ENCODE measurements at places on chromosomes 5 and 9.

DNA sequence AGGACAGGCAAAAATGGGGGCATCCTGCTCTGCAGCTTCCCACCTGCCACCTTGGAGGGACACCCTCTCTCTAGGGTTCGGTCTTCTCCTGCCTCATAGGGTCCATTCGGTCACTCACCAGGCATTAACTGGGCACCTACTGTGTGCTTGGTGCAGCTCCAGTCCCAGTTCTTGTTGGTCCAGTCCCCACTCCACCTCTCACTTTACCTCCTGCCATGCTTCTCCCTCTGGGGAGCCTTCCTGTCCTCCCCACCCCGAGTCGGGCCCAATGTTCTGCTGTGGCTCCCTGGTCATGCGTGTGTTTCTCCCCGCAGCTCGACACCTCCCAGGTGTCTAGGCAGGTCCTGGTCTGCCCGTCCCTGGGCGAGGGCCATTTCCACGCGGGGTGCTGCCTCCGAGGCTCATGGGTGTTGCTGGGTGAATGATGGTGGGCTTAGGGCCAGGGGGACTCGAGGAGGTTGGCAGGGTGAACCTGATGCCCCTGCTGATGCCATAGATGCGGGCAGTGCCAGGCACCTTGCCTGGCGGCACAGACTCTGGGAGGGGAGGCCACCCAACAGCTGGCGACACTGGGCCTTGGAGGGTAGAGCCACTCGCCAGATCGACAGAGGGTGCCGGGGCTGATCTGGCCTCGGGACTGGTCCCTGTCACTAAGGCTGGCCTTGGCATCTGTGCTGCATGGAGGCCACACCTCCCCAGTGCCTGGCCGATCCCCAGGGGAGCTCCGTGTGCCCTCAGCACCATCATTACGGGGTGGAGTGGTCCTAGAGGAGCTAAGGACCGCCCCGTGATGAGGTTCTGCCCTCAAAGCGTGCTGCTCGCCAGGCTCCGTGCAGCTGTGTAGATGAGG is 66.0 kb upstream of the RNU6ATAC start:
- DNase-seq = no peak

- no peak for DNase-seq
Observed at GRCh38 chr9:92008041-92008440, 58.0 kb upstream of the ROR2 start.

GRCh38 chr9:121896545-121896943 is 196.6 kb downstream of the TTLL11 start:
- no peak for DNase-seq

GRCh38 chr9:32882705-32883104 is 99.4 kb downstream of the TMEM215 start:
- no peak for DNase-seq

GRCh38 chr5:86929123-86929766 is 311.5 kb downstream of the COX7C start:
- DNase-seq = no peak

GRCh38 chr5:59123595-59124561 is 541.0 kb downstream of the RAB3C start:
- no peak for DNase-seq

DNA sequence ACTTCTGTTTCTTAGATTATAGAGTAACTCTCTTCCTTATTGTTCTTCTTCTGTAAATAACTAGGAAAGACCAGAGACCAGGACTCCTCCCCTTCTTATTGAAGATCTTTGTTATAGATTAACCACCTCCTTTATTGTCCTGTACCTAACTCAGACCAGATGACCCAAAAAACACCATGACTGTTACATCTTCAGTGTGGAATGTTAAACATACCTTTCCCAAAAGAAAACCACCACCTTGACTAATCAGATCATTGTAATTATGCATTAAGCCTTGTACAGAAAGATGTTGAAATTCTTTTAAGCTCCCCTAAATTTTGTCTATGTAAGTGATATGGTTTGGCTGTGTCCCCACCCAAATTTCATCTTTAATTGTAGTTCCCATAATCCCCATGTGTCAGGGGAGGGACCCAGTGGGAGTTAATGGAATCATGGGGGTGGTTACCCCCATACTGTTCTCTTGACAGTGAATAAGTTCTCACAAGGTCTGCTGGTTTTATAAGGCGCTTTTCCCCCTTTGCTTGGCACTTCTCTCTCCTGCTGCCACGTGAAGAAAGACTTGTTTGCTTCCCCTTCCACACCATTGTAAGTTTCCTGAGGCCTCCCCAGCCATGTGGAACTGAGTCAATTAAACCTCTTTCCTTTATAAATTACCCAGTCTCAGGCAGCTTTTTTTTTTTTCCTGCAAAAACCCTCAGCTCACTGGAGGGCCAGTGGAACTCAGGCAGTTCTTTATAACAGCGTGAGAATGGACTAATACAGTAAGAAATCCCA is 26.3 kb downstream of the ARSB start:
- DNase-seq = no peak

DNA sequence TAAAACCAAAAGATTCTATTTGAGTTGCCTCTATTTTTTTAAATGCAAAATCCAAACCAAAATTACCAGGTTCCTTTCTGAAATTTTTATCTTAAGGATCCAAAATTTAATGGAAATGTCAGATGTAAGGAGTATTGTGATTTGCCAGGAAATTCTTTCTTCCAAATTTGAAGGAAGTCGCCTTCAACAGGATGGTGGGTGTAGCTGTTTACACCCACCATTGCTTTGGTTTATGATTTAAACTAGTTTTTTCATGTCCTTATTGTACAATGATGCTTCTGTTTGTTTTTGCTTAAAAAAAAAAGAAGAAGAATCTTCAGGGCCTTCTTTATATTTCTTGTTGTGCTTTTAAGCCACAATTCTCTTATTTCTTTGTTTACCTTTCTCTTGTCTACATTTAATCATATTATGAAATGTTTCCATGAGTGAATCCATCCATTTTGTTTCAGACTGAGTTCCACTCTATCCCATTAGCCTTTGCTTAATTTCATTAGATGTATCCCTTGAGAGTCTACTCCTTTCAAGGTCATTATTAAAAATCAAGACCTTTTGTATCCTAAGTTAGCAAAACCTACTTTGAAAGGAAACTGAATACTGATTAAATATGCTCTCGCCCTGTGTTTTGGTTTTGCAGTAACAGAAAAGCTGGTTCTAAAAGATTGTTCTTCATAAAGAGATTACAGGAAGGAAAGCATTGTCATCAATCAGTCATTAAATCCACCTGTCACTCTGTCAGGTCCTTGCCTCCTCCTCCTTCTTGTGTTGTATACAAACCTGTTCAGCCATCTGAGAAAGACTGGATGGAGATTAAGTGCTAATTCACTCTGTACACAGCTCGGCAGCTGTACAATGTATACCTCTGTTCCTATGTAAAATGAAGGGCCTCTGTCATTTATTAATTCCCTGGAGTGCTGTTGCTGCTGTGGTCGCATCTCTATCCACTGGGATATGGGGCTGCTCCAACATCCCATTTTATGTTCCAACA is 45.5 kb upstream of the SLC2A8 start:
- no peak for DNase-seq

DNA sequence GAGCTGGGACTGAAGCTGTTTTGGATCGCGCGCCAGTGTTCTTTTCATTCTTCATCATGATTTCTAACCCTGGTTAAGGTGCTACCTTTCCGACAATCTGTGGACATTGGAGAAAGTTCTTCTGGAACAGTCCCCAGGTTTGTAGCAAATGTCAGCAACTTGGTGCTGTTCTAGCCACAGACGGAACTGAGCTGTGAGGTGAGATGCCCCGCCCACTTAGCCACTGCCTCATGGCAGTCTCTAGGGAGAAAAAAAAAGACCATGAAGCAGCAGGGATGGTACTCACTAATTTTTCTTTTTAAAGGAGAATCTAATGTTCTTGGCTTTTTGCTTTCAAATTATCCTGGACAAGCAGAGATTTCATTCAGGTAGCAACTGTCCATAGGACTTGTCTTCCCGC is 72.1 kb upstream of the STK32A start:
- DNase-seq = no peak

DNA sequence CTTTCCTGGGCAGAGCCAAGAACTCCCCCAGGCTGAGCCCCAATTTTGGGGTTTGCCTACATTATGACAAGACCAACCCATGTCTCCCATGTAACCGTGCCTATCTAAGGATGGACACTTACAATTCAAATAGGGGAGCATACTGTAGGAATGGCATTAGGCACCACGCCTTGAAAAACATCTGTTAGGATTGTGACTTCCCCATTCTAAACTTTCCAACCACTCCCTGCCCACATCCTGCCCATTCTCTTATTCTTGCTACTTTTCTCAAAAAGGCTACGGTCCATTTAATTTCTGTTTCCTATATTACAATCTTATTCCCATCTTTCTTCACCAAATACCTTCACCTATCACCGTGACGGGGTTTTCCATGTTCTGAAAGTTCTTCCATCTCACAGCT is 99.2 kb downstream of the LPAR1 start:
- no peak for DNase-seq

- no peak for DNase-seq
Observed at GRCh38 chr5:15487228-15487627, 12.8 kb upstream of the FBXL7 start.

- no peak for DNase-seq
Observed at GRCh38 chr9:36690412-36691168, 117.9 kb downstream of the MELK start.

DNA sequence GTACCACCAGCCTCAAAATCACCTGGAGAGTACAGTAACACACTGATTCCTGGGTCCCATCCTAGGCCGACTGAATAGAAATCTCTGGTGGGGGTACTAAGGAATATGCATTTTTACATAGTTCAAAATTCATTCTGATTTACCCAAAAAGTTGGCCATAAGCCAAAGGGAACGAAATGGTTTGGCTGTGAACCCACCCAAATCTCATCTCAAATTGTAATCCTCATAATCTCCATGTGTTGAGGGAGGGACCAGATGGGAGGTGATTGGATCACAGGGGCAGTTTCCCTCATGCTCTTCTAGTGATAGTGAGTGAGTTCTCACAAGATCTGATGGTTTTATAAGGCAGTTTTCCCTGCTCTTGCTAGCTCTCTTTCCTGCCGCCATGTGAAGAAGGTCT is 31.1 kb downstream of the MEGF9 start:
- no peak for DNase-seq

DNA sequence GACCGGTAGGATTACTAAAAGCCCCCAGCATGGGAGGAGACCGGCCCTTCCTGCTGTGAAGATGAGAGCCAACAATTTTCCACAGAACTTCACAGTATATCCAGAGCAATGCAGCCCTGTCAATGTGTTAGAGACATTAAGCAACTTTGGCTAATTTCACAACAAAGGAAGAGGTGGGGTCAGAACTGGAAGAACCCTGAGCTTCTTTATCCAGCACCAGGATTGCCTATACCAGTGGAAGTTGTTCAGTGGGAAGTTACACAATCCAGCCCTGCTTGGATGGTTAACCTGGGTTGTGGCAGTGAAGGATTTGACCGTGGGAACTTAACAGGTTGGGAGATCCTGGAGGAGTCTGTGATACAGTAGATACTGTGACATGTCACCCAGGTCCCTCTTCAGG is 197.0 kb downstream of the FBN2 start:
- DNase-seq = no peak

DNA sequence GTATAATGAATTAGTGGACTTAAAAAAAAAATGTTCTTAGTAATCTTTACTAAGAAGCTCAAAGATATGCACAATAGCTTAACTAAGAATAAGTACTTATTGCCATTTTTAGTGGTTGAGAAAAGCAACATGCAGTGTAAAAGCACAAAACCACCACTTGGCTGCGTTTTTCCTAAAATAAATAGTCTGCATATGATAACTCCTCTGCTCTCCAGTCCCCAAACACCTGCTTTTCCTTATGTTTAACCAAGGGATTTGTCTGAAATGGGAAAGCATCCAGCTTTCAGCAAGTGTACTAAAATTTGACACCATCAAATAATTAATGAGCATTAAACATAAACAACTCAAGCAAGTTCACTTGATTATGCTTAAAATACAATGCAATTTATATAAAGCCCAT is 41.4 kb downstream of the PSIP1 start:
- DNase-seq = no peak

GRCh38 chr9:113483676-113484257 is 20.2 kb downstream of the RGS3 start:
- DNase-seq = no peak

DNA sequence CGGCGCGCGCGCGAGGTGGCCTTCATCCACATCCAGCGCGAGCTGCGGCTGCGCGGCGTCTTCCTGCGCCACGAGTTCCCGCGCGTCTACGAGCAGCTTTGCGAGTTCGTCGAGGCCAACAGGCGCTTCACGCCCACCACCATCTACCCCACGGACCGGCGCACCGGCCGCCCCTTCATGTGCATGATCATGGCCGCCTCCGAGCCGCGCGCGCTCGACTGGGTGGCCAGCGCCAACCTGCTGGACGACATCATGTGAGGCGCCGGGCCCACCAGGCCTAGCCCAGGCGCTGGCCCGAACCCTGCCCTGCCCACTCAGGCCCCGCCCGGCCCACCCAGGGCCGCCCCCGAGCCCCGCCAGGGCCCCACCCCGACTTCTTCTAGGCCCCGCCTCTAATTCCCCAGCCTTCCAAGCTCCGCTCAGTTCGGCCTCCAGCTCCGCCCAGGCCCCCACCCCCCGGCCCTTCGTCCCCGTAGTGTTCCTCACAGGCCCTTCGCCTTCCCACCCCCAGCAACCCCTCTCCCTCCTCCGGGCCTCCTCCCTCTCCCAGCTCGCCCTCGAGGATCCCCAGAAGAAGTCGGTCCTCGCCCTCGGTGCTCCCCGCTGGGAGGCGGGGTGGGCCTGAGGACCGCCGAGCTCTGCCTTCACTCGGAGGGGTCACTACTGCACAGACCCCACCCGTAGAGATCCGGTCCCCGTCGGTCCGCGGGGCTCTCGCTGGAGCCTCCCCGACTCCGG is 2.0 kb upstream of the PHPT1 start:
- no peak for DNase-seq

- no peak for DNase-seq
Observed at GRCh38 chr9:80040457-80040856, 468.7 kb downstream of the TLE4 start.

- no peak for DNase-seq
Observed at GRCh38 chr5:138698713-138699112, 54.5 kb upstream of the CTNNA1 start.

DNA sequence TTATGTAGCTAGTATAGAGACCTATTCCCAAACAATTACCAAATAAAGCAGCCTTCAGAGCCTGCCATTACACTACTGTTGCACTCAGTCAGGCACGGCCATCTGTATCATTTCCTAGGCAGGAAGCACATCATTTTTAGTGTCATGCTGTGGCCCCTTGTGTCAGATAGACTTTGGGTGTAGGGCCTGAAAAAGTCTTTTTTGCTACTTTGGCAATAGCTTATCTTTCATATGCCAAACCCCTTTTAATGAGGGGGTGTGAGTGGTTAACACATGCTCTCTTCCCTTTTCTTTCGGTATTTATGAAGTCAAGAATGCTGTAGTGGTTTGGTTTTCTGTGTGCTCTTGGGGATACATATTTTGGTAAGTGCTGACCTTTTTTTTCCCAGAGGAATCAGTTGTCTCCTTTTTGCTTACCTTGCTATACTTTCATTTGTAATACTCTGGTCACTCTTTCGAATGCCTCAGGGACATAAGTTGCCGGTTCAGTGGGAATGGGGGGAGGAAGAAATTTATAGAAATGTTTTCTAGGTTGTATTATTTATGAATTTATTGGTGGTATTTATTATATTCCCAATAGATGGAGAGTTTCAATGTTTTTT is 209.8 kb downstream of the CSNK1G3 start:
- no peak for DNase-seq

- DNase-seq = no peak
Observed at GRCh38 chr9:17503196-17503595, 75.7 kb upstream of the SH3GL2 start.

GRCh38 chr9:134895908-134896833 is 15.6 kb downstream of the FCN2 start:
- no peak for DNase-seq
